RKO (cell line): ENCODE measurements at places on chromosomes 1 and 21.

DNA sequence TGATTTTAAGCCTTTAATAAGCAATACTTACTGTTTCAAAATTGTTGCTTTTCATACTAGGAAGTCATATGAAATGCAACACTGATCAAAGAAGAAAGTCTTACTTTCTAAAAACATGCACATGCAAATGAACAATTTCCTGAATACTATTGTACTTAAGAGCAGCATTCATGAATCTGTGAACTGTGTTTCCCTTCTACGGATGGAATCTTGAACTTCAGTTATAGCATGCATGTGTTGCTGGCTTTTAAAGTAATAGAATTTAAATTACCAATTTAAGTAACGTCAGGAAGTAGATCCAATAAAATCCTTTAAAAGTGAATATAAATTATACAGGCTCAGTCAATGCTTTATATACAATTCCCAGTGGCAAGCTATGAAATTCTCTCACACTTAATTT lies 348.9 kb downstream of the KCNT2 start:
- DNase-seq = no peak

- no peak for DNase-seq
These were observed 225.1 kb upstream of the TMEM51 start for GRCh38 chr1:14928412-14928811.

GRCh38 chr1:152824964-152825363 lies 2.3 kb upstream of the LCE1A start:
- DNase-seq = no peak

DNA sequence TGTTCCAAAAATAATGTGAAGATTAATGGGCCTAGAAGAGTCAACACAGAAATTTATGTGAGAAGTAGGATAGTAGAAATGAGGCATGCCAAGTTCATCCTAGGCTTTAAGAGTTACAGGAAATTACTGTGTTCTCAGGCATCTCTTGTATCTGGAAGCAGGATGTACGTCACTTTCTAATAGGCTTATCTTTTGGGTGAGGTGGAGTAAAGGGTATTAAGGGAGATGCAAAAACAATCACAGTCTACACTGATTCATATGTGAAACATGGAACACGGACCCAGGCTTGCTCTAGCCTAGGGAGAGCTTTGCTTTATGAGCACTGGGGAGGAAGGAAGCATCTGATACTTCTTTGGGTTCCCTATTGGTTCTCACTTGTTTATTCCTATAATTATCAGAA lies 84.5 kb upstream of the RGS4 start:
- peak; percentile 52 for DNase-seq

GRCh38 chr1:30106125-30106524 lies 617.3 kb downstream of the MATN1 start:
- peak; percentile 36 for DNase-seq
